Liver (tissue), 10 donors: ENCODE measurements at places on chromosomes 11 and 22.

DNA sequence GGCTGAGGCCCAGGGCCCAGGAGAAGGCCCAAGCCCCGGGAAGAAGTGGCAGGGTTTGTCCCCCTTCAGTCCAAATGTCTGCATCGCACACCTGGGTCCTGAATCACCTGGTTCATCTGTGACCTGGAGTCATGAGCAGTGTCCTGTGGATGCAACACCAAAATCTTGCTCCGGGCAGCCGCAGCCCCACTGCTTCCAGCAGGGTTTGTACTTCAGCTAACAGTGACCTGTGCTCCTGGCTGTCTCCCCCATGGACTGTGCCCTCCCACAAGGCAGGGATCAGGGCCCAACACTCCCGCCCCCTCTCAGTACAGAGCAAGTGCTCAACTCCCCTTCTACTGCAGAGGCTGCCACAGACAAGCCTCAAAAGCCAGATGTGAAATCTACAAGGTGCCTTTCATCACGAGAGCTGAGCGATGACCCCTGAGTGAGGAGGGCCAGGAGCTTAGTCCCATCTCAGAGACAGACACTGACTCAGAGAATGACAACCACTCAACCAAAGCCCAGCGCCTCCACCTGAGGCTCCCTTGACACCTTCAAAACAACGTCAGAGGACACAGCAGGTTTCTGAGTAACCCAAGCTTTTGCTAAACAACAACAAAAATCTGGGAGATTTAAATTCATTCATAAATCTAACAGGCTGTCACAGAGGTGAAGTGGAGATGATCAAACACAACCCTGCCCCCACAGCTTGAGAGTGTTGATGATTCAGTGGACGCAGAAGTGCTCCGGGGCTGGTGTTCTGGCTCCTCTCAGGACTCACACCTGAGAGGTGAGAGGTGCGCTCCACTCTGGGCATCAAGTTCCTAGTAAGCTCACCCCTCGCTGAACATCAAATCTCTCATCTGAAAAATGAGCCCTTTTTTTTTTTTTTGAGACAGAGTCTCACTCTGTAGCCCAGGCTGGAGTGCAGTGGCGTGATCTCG is 3.4 kb downstream of the KIAA0930 start:
- peak; percentile 58 for DNase-seq

DNA sequence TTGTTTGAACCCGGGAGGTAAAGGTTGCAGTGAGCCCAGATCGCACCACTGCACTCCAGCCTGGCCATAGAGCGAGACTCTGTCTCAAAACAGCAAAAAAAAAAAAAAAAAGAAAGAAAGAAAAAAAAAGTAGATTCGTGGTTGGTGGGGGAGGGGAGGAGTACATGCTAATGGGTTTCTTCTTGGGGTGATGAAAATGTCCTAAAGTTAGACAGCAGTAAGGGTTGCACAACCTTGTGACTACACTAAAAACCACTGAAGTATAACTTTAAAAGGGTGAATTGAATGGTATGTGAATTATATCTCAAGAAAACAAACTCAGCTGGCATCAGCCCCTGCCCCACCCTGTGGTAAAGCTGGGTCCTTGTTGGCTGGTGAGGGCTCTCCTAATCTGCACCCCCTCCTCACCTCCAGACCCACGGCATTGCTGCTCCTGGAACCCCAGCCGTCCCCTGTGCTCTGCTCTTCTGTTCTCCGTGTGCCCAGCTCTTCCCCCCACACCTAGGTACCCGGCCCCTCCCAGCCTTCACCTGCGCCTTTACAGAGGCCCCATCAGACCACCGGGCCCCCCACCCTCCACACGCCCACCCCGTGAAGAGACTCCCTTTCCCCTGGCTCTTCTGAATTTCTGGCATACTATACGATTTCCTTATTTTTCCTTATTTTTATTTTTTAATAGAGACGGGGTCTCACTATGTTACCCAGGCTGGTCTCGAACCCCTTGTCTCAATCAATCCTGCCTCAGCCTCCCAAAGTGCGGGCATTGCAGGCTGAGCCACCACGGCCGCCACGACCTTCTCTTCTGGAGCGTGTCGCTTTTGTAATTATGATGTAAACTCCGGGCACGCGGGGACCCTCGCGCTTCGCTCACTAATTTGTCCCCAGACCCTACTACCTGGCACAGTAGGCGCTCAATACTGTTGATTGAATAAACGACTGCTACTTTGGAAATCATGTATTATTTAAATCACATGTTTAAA is 924 bp upstream of the FADD start:
- DNase-seq: no peak

DNA sequence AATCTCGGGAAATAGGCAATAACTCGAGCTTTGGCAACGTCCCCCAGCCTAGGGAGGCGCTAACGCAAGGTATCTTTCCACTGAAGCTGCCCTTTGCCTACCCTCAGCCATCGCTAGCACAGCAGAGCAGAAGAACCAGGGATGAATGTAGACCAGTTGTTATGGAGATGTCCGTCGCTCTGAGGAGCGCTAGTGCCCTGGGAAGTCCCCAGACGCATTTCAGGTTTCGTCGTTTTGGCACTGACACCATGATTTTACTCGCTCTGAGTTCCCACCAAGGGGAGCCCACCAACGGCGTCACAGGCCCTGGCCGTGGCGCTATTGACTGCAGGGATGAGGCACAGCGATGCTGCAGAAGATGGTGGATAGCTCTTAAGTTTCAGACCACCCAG is 22.7 kb upstream of the BDNF start:
- no peak for DNase-seq

GRCh38 chr11:3977078-3977477 is 117.5 kb upstream of the RRM1 start:
- no peak for DNase-seq

DNA sequence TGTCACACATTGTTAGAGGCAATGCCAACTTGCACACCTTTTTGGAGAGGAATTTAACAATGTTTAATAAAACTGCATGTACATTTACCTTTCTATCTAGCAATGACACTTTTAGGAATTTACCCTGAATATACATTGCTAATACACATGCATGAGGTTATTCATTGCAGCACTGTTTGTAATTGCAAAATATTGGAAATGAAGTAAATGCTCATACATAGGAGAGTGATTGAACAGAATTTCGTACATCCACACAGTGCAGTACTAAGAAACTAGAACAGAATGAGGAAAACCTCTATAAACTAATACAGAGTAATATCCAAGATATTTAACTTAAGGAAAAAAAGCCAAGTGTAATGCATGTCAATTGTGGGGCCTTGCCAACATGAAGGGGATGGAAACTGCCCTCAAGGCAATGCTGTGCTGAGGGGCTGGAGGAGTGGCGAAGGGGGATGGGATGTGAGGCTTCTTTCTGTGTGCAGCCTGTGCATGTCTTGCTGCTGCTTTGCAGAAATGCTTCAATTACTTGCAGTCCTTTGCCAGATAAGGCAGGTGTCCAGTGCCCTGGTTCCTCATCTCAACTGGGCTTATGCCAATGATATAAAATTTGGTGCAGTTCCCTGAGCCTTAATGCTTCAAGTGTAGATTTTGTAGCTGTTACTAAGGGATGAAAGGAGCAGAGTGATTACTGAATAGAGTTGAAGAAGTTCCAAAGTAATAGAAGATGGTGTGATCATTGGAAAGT is 96.1 kb downstream of the GRIA4 start:
- DNase-seq: no peak

DNA sequence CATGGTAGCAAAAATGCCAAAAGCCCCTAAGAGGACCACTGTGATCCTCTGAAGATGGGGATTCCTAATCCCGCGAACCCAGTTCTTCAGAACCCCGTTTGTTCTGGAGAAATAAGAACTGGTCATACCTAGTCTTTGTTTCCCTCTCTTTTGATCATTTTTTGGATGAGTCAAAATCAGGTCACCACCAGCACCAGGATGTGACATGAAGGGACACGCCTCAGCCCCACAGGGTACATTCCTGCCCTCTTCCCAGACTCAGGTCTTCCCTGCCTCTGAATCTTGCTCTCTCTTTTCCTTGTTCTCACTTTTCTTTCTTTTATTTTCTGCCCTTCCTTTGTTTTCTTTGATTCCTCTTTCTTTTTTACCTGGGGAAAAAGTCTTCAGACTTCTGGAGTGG is 14.6 kb upstream of the ANO1 start:
- no peak for DNase-seq

GRCh38 chr11:132544007-132544406 is 988.3 kb downstream of the OPCML start:
- DNase-seq: no peak

GRCh38 chr11:3859373-3859881 is 4.0 kb downstream of the STIM1 start:
- no peak for DNase-seq

DNA sequence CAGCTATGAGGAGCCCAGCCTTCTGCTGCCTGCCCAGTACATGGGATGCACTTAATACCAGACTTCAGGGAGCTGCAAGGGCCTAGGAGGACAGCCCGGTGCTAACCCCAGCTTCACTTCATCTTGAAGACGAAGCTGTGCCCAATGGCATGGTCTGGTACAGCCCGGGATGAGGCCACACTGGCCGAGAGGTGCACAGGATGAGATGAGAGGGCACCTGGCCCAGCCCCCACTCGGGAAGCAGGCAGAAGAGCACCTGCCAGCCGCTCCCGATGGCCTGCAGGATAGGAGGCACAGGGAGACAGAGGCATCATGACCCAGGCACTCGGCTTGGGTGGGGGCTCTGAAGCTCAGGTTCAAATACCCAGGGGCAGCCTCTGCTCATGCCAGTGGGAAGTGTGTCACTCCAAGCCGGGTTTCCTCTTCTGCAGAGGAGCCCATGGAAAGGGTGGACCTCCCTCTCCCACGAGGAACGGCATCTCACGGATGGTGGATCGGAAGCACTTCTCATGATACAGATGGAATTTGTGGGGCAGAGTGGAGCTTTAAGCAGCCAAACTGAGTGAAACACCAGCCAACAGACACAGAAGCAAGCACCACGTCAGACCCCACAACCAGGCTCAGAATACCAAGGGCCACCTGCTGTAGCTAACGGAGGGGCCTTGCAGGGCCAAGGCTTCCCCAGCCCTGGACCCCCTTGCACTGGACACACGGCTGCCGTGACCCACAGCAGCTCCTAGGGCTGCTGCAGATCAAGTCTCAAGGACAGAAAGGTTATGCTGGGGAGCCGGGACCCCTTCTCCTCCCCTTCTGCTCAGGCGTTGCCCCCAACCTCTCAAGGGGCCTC is 875.2 kb downstream of the BRD1 start:
- peak; percentile 14 for DNase-seq
